Ammon's horn (tissue), 1 donor: ENCODE measurements at places on chromosomes 13 and 19.

GRCh38 chr19:11261971-11262839 lies at the start of gene DOCK6:
Gene DOCK6 (minus strand): TSS chr19:11262524. CDS start chr19:11262440, 84 bp downstream.
- DNase-seq = no peak

DNA sequence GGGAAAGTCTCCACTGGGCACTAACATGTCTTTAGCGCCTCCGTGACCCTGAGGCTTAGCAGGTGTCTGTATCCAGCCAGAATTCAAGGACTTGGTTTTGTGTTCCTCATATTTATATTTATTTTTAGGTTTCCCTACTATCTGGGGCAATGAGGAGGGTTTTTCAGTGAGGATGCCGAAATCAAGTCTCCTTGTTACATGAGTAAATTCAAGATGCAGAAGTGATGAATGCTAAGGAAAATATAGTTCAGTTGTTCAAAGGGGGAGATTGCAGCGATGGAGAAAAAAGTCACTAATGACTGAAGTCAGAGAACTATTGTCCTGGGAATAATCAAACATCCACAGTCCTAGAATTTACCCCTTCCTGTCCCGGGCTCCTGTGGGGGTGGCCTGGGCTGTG lies 791 bp upstream of the ADGRE2 start:
- no peak for DNase-seq

DNA sequence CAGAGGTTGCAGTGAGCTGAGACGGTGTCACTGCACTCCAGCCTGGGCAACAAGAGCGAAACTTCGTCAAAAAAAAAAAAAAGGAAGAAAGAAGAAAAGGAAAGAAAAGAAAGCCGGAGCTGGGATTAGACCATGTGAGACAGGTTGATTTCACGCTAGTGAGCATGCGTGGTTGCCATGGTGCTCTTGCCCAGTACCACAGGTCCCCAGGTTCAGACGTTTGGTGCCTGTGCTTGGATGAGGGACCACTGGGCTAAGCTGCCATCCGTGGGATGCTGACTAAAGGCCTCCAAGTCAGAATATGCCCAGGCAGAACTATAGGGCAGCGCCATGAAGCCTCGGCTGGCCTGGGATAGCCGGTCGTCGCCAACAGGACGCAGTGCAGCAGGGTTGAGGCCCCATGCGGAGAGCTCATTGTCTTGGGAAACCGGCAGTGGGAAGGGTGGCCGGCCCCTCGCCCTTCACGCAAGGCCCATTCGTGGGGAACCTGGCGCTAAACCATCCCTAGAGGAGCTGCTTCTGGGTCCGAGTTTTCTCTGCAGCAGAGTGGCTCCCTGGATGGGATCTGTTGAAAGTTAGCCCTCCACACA lies 7.2 kb upstream of the TEX101 start:
- DNase-seq = no peak

DNA sequence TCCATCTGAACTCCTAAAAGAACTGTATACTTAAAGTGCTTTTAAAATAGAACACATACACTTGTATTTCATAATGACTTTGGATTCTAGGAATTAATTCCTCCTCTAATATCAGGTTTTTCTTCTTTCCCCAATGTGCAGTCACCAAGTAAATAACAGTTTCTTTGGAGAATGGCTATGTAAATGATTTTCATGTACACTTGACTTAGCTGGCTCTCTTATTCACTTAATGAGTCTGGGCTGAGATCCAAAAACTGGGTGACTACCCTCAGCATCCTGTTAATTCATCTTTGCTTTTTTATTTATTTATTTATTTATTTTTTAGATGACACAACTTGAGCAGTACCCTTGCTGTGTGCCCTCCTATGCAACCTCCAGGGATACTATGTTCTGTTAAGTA lies 1003.7 kb downstream of the SLITRK1 start:
- DNase-seq = no peak

GRCh38 chr19:46990991-46991676 lies 28.5 kb upstream of the NPAS1 start:
- peak; percentile 93 for DNase-seq

GRCh38 chr13:29878101-29878500 lies 27.7 kb upstream of the UBL3 start:
- no peak for DNase-seq

DNA sequence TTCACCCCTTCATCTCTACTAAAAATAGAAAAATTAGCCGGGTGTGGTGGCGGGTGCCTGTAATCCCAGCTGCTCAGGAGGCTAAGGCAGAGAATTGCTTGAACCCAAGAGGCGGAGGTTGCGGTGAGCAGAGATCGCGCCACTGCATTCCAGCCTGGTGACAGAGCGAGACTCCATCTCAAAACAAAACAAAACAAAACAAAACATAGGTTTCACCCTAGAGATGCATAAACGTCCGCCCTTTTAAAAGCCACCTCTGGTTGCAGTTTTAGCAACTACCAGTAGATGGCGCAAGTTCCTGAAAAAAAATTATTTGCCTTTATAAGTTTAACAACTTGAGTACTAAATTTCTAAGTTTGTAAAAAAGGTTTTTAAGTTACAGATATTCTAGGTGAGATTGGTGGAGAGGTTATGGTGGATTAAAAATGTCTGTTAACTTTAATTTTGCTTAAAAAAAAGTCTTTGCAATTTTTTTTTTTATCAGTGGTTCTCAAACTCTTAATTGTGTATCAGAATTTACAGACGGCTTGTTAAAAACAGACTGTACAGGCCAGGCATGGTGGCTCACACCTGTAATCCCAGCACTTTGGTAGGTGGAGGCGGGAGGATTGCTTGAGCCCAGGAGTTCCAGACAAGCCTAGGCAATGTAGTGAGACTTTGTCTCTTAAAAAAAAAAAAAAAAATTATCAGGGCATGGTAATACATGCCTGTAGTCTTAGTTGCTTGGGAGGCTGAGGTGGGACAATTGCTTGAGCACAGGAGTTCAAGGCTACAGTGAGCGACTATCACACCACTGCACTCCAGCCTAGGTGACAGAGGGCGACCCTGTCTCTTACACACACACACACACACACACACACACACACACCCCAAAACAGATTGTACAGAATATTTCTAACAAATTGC lies 42.1 kb downstream of the NAA16 start:
- DNase-seq = peak; percentile 29

- DNase-seq = no peak
Measured at GRCh38 chr13:86932776-86933334, 738.3 kb upstream of the SLITRK5 start.

DNA sequence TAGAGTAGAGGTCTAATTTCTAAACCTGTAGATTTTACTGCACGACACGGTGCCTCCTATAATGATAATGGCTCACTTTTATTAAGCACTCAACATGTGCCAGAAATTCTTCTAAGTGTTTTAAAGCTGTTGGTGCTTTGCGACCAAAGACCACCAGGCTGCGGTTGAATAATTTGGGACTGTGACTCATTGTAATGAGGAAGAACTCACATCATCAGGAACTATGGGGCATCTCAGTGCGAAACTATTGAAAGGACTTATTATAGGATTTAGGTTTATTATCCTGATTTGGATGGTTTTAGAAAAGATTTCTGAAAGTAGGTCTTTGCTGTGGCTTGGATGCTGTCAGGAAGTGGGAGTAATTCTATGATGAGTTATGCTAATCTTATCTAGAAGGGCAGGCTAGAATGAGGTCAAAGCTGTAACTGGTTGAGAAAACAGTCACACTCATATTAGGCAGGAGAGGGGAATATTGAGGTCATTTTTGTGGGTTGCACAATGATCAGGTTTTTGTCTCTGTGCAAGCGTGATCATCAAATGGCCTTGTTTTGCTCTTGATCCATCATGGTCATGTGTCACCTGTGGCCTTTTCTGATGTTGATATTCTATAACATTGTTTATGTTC lies 266.8 kb downstream of the PCDH20 start:
- DNase-seq = no peak

DNA sequence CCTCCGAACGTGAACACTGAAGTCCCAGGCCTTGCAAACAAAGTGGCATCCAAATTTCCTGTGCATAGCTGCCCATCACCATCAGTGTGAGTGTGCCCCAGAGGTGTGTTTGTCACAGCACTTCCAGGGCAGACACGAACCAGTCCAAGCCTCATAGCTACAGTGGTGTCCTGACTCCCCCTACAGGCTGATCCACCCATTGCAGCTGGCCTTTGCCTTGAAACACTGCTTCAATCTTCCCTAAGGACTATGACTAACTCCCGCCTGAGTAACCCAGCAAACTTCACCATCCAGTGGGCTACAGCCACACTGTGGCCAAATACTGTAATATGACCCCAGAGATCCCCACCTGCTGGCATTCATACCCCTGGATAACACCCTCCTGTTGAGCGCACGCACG lies 3.9 kb downstream of the ZNF266 start:
- no peak for DNase-seq

DNA sequence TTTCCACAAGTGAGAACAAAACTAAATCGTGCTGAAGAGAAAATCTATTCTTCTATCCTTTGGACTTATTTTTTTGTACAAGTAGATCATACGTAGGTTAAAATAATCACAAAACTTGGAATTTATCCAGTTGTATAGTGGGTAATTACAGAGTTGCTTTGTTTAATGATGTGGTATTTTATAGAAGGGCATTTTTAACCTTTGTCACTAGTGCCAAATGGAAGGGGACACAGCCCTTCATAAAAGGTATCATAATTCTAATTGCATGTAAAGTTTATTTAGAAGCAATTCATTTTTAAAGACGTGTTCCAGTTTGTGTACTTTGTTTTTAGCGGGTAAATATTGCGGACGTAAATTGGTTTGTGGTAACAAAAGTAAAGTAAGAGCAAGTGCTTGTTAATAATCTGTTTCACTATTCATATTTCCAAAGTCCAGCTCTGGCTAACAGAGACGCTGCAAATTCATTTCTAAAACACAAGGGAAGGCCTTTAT lies 99.5 kb downstream of the ERCC5 start:
- no peak for DNase-seq

DNA sequence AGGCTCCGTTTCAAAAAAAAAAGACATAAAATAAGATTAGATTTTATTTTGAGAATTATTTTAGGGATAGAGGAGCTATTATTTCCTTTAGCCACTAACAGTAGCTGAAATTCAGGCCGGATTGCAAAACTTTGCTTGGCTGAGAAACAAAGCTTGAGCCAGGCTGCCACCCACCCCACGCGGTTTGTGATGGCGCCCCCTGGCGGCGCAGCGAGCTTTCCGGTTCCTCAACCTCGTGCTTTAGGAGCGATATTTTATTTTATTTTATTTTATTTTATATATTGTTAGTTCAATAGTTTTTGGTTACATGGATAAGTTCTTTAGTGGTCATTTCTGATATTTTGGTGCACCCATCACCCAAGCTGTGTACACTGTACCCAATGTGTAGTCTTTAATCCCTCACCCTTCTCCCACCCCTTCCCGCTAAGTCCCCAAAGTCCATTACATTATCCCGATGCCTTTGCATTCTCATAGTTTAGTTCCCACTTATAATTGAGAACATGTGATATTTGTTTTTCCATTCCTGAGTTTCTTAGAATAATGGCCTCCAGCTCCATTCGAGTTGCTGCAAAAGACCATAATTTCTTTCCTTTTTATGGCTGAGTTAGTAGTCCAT lies 19.8 kb upstream of the CEACAM4 start:
- no peak for DNase-seq

DNA sequence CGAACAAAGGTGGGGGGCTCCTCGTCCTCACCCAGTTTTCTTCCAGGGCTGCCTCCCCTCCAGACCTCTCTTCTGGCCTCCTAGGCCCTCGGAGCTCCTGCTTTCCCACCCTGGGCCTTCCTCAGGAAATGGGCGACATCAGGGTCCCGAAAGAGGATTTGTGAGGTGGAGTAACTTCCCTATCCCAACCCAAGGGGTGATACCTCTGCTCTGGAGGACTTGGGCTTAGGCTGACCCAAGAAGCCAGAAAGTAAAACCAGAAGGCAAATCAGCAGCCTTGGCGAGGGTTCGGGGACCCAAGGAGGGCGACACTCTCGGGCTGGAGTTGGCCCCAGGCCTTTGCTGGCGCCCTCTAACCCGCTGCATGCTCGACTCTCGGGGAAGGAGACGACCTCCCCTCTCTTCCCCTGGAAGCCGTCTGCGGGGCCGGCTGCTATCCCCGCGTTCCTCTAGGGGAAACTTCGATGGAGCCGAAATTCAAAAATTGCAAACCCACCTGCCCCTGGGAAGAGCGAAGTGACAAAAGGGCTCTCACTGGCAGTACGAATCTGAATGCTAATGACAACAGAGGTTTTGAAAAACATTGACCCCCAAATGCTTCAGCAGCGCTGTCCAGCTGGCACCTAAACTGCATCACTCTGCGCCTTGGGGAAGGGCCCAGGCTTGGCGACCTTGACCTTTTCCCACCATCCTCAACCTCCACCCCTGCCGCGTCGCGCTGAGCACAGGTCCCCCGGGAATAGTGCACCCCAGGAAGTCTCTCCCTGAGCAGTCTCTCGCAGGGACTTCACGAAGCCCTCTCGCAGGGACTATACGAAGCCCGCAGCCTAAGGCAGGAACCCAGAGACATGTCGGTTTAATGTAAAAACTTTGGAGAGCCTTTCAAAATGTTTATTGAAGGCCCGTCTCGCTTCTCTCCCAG lies 2.4 kb downstream of the PDX1 start:
- no peak for DNase-seq

GRCh38 chr13:35499196-35499662 lies 22.7 kb upstream of the MAB21L1 start:
- no peak for DNase-seq

GRCh38 chr13:109724603-109725002 lies 61.8 kb downstream of the IRS2 start:
- DNase-seq = peak; percentile 70

- no peak for DNase-seq
Measured at GRCh38 chr19:3194106-3195087, 8.7 kb downstream of the NCLN start.

- DNase-seq = no peak
Measured at GRCh38 chr13:64551755-64552154, 2678.4 kb downstream of the PCDH9 start.

DNA sequence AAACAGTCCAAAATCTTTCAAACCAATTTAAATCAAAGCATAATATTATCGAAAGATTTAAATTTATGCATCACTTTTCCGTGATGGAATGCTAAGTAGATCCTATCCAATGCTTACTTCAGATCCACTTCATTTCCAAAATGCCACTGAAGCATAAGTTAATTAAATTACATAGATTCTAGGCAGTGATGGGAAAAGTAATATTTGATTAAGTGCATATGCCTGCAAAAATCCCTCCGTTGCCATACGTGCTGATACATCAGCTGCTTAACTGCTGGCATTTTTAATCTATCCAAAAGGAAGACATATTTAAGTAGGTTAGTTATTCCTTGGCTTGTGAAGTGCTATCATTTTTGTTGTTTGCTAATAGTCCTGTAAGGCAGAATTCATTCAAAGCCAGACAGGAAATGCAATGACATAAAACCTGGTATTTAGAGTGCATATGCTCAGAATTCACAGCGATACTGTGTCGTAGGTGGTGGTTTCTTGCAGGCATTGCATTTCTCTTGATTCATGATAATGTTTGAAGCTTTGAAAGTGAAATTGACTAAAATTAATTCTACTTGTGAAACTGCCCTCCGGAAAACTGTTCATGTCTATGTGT lies 738.3 kb upstream of the GPC6 start:
- DNase-seq = peak; percentile 4

- no peak for DNase-seq
Measured at GRCh38 chr19:17629760-17630159, 58.4 kb downstream of the UNC13A start.
